ENCODE measurements at places on chromosomes 2 and 18. TPM values are rescaled to one million over a fixed set of nuclear protein-coding genes. Genes with fewer than 3 reads are reported as not detected.

The IL36RN gene
- total RNA-seq, result not detected

The SLC9A2 gene
- total RNA-seq, result under 0.01 TPM

The ELOA2 gene
- not detected for total RNA-seq

The STK39 gene
- 20.9 TPM for total RNA-seq

The FNDC4 gene
- 21.4 TPM for total RNA-seq

The KIAA2012 gene
- not detected for total RNA-seq

The STPG4 gene
- total RNA-seq, result 0.72 TPM

The REG1B gene
- not detected for total RNA-seq

The VWC2L gene
- not detected for total RNA-seq

The KCNG3 gene
- total RNA-seq, result not detected

The CENPO gene
- total RNA-seq, result 8.0 TPM

The ATG4B gene
- total RNA-seq, result 42.7 TPM

The PDCD1 gene
- not detected for total RNA-seq
